Esophagus mucosa (tissue), 1 donor: ENCODE measurements at places on chromosomes 1 and 21. TPM values are rescaled to one million over a fixed set of nuclear protein-coding genes. Genes with fewer than 3 reads are reported as not detected.

GRCh38 chr1:203477748-203478147 lies 2.1 kb downstream of the PRELP start:
- ATAC-seq: no peak

- no peak for ATAC-seq
Measured at GRCh38 chr1:37476087-37476452, 1.7 kb downstream of the ZC3H12A start.

DNA sequence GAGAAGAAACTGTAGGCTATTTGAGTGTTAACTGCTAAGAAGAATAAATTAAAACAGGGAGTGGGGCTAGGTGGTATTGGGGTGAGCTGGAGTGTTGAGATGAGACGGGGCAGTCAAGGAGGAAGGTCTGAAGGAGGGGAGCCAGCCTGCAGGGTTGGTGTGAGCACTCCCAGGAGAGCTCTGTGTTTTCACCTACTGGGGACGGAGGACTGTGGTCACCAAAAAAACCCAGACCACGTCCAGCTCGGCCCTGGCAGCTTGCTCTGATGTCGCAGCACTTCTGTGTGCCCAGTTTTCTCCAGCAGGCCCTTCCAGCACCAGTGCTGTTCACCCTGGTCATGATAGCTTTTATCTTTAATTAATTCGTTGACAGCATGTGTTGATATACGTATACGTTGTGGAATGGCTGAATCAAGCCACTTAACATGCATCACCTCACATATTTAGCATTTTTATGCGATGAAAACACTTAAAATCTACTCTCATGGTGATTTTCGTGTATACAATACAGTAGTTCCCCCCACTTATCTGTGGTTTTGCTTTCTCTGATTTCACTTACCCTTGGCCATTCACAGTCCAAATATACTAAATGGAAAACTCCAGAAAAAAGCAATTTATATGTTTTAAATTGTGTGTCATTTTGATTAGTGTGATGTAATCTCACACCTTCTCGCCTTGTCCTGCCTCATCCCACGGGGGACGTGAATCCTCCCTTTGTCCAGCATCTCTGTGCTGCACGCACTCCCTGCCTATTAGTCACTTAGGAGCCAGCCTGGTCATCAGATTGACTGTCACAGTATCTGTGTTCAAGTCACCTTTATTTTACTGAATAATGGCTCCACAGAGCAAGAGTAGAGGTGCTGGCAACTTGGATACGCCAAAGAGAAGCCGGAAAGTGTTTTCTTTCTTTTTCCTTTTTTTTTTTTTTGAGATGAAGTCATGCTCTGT lies 12.3 kb downstream of the FAM3B start:
- no peak for ATAC-seq

DNA sequence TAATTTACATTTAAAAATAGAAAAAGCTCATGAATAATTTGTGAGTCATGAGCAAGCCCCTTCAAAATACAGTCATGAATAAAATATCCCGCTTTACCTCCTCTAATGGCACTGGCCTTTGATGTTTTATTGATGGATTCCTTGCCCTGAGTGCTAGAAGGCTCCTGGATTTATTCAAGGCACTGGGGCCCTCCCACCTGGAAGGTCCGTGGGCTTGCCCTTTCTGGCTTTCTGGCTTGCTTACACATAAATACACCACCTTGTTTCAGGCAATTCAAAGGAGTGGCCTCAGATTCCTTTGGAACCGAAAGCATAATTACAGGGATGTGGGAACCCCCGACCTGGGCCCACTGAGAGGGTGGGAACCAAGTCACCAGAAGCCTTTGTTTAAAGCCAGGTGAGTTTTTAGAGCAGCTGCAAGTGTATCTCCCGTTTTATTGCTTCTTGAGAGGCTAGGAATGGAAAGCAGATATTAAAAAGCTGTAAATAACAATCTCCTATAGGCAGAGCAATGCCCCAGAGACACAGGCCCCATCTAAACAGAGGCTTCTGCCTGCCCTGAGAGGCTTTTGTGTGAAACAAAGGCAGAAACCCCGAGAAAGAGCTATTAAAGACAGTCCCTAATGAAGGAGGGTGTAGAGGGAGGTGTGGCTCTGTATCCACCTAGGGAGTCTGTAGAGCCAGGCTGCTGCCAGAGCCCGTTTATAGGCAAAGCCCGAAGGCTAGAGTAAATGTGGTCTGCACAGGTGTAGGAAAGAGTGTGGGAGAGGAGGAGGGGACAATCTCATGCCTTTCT lies 126.4 kb downstream of the FAM78B start:
- ATAC-seq: no peak

DNA sequence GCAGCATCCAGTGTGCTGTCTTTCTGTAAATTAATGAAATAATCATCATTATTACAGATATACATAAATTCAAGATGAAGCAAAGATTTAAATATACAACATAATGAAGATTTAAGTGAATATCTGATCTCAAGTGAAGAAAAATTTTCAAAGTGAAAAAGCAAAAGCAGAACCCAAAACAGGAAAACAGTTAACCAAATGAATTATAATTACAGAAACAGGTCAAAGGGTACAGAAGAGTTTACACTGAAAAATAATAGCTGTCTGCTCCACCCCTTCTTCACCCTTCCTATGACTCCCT lies 44.8 kb upstream of the GTF2B start:
- no peak for ATAC-seq

- ATAC-seq: no peak
Measured at GRCh38 chr1:50335036-50335435, 88.2 kb downstream of the DMRTA2 start.

GRCh38 chr1:191519519-191519918 lies 638.7 kb upstream of the RGS18 start:
- no peak for ATAC-seq

GRCh38 chr1:17582124-17582774 lies 42.8 kb downstream of the ARHGEF10L start:
- peak; percentile 62 for ATAC-seq

GRCh38 chr1:164625004-164625617 lies 66.1 kb downstream of the PBX1 start:
- ATAC-seq: no peak

DNA sequence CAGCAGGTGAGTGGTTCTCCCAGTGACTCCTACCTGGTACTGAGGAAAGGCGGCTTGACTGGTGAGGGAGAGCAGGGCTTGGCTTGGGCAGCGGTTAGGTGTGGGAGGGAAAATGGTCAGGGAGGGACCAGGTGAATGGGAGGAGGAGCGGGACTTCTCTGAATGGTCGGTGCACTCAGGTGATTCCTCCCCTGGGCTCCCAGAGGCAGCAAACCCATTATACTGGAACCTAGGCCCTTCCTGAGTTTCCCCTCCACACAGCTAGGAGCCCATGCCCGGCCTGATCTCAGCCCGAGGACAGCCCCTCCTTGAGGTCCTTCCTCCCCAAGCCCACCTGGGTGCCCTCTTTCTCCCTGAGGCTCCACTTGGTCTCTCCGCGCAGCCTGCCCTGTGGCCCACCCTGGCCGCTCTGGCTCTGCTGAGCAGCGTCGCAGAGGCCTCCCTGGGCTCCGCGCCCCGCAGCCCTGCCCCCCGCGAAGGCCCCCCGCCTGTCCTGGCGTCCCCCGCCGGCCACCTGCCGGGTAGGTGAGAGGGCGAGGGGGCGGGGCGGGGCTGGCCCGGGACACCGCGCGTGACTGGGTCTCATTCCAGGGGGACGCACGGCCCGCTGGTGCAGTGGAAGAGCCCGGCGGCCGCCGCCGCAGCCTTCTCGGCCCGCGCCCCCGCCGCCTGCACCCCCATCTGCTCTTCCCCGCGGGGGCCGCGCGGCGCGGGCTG lies 2.3 kb downstream of the ARTN start:
- peak; percentile 64 for ATAC-seq

GRCh38 chr21:18000981-18001686 lies 182.0 kb upstream of the C21orf91 start:
- no peak for ATAC-seq

DNA sequence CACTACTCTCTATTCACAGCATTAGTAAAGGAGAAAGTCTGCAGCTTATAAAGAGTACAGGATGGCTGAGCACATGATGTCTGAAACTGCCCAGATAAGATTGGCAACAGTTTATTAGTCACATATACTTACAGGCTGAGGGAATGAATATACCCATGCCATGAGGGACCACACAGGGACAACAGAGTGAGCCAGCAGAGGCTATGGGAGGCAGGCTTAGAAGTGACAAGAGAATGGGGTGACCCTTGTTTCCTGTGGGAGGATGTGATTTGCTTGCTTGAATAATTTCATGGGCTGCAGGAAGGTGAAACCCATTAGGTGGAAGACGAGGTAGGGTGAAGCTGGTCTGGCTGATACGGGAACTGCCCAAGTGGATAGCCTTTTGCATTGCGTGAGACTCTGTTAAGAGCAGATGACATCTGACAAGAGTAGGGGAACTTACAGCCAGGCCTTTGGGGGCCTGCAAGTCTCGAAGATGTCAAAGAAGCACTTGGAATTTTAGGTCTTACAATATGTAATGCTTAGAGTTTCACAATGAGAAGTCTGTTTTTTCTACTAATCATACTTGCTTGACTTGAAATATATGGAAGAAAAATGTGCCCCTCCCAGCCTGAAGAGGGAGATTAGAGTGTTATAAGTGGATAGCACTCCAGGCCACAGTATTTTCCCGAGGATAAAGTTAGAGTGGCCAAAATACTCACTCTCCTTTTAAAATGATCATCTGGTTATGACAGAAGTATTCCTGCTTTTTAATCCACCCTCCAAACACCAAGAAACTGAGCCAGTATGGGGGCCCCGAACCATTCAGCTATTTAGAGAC lies 34.6 kb upstream of the TNFSF4 start:
- ATAC-seq: no peak

GRCh38 chr1:244204004-244204403 lies 152.9 kb downstream of the ZBTB18 start:
- ATAC-seq: peak; percentile 29

GRCh38 chr1:39701049-39701439 lies 9.8 kb upstream of the HPCAL4 start:
- no peak for ATAC-seq

DNA sequence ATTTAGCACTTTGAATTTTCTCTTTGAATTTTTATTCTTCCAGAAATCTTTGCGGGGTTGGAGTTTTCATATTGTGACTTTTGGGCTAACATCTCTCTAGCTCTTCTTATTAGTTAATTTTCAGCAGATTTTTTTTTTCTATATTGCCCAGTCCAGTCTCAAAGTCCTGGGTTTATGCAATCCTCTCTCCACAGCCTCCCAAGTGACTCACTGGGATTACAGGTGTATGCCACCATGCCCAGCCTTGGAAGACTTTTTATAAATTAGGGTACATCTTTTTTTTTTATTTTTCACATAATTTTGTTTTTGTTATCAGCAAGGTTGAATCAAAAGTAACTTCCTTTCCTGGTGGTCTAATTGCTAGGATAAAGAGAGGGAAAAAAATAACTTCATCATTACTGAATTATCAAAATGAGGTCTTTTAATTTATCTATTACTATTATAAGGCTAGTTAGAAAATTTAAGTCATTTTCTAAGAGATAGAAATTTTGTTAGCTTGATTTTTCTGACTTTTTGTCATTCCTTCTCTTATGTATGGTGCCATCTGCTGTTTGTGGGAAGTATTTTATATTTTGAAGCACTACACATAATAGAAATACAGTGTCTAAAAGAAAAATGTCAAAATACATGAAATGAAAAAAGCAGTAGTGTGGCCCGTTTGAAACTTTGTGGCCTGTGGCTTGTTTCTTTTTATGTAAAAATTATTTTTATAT lies 273.4 kb upstream of the CACYBP start:
- ATAC-seq: no peak

DNA sequence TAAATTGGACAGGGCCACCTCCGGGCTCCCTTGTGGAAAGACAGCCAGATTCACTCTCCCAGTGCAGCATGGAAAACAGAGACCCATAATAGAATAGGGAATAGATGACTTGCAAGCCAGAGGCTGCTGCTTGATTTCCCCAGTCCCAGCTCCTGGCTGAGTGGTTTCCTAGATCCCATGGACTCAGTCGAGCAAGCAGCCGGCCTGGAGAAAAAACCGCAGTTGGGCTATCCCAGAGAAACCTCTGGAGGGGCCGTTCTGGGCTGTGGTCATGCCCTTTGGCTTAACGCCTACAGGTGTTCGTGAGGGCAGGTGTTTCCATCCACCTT lies 61.7 kb downstream of the ELK4 start:
- ATAC-seq: no peak

- no peak for ATAC-seq
Measured at GRCh38 chr1:54294887-54295286, 94.9 kb downstream of the MRPL37 start.

DNA sequence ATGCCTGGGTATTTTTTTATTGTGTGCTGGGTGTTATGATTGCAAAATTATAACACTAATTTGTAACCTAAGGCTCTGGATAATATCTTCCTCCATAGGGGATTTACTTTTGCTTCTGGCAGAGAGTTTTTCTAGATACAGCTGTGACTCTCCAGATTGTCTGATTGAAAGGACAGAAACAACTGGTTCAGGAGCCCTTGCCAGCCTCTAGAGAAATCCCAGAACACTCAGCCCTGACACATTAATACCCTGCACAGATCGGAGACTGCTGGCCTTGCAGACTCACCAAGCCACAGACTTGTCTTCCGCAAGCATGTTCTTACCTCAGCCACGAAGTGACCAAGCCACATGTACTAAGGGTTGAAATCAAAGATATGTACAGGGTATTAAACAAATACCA lies 10.7 kb downstream of the C1orf146 start:
- ATAC-seq: no peak

GRCh38 chr21:24339406-24339805 lies 1267.9 kb downstream of the MRPL39 start:
- no peak for ATAC-seq

- ATAC-seq: no peak
Measured at GRCh38 chr1:90335558-90335957, 340.6 kb downstream of the ZNF326 start.

GRCh38 chr1:107760065-107760464 lies 204.9 kb downstream of the VAV3 start:
- no peak for ATAC-seq

- ATAC-seq: no peak
Measured at GRCh38 chr1:10629816-10630571, 155.2 kb downstream of the PEX14 start.

The HMGN1 gene
- 213 TPM for total RNA-seq

The HRNR gene
- not detected for total RNA-seq

The LDLRAD1 gene
- 0.24 TPM for total RNA-seq

The LGR6 gene
- total RNA-seq: 2.7 TPM

The DNAJC28 gene
- 0.52 TPM for total RNA-seq

The SLC9C2 gene
- total RNA-seq: 0.12 TPM

The RHD gene
- total RNA-seq: not detected

The EVA1C gene
- 23.8 TPM for total RNA-seq

The HES4 gene
- total RNA-seq: 15.7 TPM
